DMS53 (cell line): ENCODE measurements at places on chromosomes 7 and 10.
A peak's percentile ranks its signal among the peaks of the same experiment; 100 is the strongest.

DNA sequence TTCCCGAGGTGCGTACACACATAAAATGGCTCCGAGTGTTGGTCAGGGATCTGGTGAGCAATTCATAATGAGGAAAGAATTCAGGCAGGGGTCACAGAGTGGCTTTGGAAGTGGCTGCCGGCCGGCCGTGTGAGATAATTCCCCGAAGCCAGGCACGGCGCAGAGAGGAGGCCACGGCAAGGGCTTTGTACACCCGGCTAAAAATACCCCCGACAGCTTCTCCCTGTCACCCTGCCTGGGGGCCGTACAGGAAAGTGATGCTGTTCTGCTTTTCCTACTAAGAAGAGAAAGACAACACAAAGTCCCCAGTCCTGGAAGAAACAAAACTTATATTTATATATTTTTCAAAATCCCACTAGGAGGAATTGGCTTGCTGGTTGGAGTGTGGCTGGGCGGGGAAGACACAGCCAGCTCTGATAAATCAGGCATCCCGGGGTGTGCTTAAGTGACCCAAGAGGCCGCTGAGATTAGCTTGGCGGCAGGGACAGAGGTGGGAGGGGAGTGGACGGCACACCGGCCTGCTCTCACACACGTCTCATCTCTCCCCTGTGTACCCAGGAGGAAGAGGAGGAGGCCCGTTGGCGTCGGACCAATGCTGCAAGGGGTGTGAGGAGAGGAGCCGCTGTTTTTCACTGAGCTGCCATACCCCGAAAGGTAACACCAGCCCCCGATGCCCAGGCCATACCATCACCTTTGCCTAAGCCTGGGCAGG is 70.5 kb downstream of the ZMIZ1 start:
- no peak for DNase-seq

GRCh38 chr10:132118366-132118765 is 52.6 kb downstream of the JAKMIP3 start:
- DNase-seq: no peak

DNA sequence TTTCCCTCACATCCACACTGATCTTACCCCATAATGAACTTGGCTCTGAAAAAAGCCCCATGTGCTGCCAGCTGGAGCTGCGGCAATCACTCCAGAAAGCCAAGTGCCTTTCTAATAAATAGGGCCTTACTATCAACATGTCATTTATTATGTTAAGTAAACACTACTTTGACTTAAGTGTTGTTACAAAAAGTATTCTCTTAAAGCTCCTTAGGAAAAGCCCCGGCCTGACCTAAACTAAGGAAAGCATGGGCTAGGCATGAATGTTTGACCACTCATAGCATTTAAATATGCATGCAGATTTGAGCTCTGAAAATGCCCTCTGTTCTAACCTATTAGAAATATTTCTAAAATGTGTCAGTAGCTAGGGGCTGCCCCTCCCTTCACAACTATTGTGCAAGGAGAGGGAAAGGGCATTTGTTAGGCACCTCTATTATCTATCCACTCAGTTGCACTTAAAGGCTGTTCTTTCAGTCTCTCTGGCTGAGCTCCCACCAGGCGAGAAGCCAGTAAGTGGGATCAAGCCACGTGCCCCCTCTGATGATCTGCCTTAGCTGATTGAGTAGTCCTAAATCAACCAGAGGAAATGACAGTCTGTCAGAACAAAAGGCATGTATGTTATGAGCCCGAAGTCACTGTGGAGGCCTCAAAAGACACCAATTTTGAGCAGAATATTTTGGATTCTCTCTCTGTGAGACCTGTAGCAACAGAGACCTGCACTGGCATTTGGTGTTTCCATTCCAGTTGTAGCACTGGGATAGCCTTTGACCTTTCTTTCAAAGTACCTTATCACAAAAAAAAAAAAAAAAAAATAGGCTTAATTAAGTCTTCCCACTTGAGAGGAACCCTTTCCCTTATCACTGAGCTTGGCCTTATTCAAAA is 77.1 kb downstream of the ITGB8 start:
- DNase-seq: peak; percentile 22

- peak; percentile 68 for DNase-seq
Observed at GRCh38 chr7:99422625-99423024, 13.9 kb downstream of the BUD31 start.

- no peak for DNase-seq
Observed at GRCh38 chr10:20963056-20963455, 65.9 kb upstream of the NEBL start.

DNA sequence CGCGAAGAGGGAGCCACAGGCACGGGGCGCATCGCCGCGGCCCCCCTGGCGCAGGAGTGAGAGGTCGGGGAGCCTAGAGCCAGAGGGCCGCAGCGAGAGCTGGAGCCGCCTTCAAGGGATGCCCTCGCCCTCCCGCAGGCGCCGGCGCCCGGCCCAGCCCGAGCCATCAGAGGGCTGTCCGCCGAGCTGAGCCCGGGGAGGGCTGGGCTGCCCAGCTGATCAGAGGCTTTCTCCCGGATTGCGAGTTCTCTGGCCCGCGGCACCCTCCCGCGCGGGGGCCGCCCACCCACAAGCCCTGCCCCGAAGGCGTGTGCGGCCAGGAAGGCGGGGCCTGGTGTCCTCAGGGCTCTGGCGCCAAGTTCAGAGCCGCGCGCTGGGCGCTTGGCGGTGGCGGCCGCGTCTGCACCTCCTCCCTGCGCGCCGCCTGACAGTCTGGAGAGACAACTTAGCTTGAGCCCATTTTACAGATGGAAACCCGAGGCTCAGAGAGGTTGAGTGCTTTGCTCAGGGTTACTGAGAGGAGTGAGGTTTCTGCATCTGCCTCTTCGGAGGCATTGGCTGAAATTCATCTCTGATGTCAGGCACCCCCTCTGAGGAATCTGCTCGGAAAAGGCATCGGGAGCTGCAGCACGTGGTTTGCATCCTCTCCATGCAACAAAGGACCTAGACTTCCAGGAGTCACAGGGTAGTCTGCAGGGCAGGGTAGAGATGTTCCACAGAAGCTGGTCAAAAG is 3.8 kb upstream of the ANTXRL start:
- peak; percentile 88 for DNase-seq

- DNase-seq: no peak
Observed at GRCh38 chr7:121049028-121049791, 60.7 kb downstream of the CPED1 start.

DNA sequence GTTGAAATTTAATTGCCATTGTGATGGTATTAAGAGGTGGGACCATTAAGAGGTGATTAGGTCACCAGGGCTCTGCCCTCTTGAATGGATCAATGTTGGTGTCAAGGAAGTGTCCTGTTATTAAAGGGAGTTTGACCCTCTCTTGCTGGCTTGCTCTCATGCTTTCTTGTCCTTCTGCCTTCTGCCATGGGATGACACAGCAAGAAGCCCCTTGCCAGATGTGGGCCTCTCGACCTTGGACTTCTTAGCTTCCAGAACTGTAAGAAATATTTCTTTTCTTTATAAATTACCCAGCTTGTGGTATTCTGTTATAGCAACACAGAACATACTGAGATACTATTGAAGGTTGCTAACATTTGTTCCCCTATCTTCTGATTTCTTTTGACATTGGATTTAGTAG is 157.0 kb downstream of the MDFIC start:
- DNase-seq: no peak

DNA sequence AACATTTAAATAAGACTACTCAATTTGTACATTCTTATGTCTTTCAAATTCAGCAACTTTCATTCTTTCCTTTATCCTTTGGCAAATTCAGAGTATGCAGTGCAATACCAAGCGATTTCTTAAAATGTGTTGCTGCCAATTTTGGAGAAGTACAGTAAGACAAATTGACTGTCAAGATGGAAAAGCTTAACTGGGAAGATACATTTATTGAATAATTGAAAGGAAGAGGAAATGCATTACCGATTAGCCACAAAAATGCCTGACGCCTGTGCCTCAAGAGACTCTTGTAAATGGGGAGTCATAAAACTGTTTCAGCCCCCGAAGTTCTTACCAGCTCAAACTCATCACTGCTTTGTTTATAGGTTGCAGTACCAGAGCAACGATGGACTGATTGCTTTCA is 373.3 kb upstream of the GALNT17 start:
- no peak for DNase-seq

DNA sequence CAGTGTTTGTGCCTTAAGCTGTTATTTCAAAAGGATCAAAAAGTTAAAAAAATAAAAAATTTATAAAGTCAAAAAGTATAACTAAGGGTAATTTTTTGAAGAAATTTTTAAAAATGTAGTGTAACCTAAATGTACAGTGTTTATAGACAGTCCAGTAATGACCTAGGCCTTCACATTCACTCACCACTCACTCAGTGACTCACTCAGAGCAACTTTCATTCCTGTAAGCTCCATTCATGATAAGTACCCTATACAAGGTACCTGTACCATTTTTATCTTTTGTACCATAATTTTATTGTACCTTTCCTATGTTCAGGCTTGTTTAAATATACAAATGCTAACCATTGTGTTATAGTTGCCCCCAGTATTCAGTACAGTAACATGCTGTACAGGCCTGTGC is 21.5 kb downstream of the DNAJC9 start:
- no peak for DNase-seq

- DNase-seq: no peak
Observed at GRCh38 chr7:6157685-6158423, 114.6 kb downstream of the CYTH3 start.

DNA sequence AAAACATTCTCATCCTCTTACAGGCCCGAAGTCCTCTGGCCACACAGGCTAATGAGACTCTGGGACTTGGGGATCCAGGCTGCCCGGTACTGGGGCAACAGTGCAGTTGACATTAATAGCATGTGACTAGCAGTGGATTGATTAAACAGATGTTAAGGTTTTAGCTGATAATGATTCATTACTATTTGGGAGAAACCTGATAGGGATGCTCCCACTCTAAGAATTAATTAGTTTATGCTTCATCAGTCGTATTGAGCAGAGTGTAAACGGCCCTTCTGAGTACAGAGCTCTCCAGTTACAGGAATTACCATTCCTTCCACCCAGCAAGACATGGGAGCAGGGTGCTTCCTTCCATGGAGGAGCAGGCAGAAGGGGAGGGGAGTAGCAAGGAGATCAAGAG is 82.7 kb downstream of the RPS24 start:
- no peak for DNase-seq

GRCh38 chr7:115094163-115094562 is 172.3 kb downstream of the MDFIC start:
- DNase-seq: no peak

DNA sequence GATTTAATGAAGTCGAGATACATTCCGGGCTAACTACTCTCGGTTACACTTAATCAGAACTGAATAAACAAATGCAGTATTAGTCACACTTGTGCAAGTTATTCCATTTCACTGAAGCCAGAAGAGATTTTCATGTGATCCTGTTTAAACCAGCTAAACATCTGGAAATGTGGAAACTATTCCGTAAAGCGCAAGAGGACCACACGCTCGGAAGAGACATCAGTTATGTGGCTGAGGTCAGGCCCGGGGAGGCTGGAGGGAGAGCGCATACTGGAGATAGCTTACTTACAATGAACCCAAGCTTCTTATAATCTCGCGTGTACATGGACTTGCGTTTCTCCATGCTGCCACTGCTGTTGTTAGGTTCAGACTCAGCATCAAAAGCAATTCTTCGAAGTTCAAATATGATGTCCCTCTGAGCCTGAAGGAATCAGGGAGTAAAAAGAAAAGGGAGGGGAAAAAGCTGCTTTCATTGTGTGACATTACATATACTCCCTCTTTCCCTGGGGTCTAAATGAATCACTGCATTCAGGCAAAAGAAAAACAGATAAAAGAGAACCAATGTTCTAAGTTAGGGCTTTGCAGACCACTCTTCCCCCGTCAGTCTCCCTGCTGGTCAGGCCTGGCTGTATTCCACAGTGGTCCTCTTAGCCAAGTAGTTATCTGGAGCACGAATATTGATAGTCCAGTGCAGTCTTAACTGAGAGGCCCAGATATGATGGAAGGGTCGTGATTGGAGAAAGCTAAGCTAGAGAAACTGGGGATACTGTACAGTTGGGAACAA is 237.4 kb downstream of the ELMO1 start:
- DNase-seq: no peak

DNA sequence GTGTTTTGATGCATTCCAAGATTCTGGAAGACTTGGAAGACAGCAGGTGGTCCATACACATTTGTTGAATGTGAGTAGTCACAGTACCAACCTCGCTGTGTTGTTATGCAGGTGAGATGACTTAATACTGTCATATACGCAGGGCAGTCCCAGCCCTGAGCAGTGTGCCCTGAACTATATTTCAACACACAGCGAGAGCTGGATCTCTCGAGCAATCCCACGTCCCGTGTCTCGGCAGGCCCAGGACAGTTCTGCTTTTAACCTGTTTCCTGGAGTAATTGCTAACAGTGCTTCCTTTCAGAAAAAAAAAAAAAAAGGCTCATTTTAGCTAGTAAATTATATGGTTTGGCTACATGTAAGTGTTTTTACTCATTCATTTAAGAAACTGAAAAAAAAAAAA is 179.7 kb downstream of the PRKCQ start:
- no peak for DNase-seq

GRCh38 chr7:75762350-75762917 is 9.6 kb downstream of the CCL26 start:
- peak; percentile 87 for DNase-seq

DNA sequence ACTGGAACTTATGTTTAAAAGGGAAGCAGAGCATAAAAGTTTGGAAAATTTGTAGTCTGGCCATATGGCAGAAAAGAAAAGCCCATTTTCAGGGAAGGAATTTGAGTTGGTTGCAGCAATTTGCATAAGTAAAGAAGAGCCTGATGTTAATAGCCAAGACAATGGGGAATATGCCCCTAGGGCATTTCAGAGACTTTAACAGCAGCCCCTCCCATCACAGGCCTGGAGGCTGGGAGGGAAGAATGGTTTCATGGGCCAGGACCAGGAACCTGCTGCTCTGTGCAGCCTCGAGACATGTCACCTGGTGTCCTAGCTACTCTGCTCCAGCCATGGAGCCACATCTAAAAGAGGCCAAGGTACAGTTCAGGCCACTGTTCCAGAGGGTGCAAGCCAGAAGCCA is 35.3 kb downstream of the HTR7 start:
- DNase-seq: no peak

- no peak for DNase-seq
Observed at GRCh38 chr10:120051671-120052070, 159.1 kb downstream of the SEC23IP start.

GRCh38 chr7:47149208-47149839 is 432.6 kb downstream of the TNS3 start:
- no peak for DNase-seq

GRCh38 chr7:8217200-8218068 is 44.5 kb downstream of the ICA1 start:
- DNase-seq: peak; percentile 85
